GM20000 (cell line): ENCODE measurements at places on chromosomes 16 and 17.

GRCh38 chr16:27595475-27595874 lies 45.5 kb downstream of the KATNIP start:
- no peak for DNase-seq

DNA sequence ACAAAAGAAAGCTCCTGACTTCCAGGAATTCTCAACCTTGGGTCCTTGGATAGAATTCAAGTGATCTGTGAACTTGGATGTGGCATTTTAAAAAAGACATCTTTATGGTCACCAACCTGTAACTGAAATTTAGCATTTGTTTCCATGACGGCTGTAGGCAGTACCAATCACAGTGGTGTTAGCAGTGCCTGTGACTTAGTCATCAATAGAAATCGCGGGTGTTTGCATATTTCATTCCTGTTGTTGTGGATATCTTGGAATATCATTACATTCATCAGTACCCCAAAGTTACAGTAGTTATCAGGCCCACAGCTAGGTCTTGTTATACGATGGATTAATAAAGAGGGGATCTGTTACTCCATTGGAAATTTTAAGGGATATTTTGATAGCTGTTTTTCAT lies 81.6 kb downstream of the CMIP start:
- DNase-seq: no peak

- no peak for DNase-seq
Observed at GRCh38 chr17:70608193-70608592, 438.9 kb downstream of the KCNJ2 start.

DNA sequence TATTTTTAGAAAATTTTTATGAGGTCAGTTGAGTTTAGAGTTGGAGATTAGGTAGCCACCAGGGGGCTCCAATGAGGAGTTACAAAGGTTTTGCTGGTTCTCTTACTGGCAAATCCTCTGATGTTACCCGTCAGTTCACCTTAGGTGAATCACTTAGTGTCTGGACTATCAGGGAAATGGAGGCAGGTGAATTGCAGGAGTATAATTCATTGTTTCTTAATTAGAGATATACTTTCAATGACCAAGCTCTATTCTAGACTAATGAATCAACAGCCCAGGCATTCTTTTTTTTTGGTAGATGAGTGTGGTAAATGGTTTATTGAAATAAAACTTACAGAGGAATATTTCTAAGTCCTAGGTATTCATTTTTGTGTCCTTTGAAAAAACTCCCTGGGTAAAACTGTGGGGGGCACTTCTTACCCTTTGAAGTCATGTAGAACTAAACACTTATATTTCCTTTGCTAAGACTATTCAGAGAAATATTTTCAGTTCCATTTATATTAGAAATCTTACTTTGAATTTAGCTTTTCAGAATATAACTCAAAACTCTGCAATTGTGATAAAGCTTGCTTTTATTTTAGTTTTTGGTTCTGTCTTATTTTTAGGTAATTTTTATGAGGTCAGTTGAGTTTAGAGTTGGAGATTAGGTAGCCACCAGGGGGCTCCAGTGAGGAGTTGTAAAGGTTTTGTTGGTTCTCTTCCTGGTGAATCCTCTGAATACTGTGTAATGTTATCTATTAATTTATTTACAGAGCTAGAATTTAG lies 17.7 kb downstream of the PSMD11 start:
- DNase-seq: peak; percentile 48

DNA sequence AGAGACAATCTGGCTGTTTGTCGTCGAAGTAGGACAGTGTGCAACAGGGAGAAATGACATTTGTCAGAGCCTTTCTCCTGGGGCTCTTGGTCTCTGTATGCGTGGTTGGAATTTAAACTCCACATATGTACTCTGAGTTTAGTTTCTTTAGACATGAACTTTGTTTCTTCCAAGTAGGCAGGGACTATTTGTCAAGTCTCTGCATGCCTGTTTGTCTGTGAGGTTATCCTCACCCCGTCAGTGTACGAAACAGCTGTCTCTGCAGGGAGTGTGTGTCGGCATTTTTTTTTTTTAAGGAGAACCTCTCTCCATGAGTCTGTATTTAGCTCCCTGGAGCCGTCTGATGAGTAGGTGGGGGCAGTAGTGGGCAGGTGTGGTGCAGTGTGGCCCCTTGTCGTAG lies 29.7 kb downstream of the NDEL1 start:
- DNase-seq: no peak

DNA sequence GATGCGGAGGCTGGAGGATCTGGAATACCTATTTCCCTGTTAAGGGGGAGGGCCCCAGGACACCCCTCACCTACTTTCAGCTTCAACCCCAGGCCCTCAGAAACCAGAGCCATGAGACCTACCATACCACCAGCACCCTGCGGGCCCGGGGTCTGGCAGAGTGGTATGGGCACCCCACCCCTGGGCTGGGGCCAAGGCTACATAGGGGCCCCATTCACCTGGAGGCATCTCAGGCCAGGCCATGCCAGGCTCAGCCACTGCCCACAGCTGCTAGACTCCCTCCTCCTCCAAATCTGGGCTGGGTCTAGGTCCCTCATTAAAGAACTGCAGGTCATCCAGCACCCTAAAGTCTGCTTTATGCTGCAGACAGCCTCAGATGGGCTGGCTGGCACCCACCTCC lies 9.0 kb downstream of the FNDC8 start:
- DNase-seq: no peak

GRCh38 chr17:27384261-27384701 lies 72.0 kb upstream of the KSR1 start:
- no peak for DNase-seq

- peak; percentile 75 for DNase-seq
Observed at GRCh38 chr16:66605177-66605978, 874 bp downstream of the CMTM3 start.

DNA sequence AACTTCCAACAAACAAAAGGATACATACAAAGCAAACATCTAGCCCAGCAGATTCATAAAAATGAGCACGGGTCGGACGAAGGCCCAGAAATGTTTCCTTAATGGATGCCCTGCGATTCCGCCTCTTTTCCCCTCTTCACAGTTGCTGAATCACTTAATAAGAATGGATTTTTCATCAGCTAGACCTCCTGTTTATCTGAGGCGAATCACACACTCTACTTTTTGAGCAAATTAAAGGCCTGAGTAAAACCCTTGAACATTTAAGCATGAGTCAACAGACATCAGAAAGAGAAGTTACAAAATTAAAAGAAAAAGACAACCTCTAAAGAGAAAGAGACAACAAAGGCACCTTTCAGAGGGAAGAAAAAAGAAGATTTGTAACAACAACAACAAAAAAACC lies 44.7 kb downstream of the HS3ST3A1 start:
- no peak for DNase-seq

- DNase-seq: no peak
Observed at GRCh38 chr17:75542229-75542628, 16.7 kb downstream of the LLGL2 start.

- DNase-seq: no peak
Observed at GRCh38 chr17:62727916-62728672, 80.0 kb downstream of the MARCHF10 start.

DNA sequence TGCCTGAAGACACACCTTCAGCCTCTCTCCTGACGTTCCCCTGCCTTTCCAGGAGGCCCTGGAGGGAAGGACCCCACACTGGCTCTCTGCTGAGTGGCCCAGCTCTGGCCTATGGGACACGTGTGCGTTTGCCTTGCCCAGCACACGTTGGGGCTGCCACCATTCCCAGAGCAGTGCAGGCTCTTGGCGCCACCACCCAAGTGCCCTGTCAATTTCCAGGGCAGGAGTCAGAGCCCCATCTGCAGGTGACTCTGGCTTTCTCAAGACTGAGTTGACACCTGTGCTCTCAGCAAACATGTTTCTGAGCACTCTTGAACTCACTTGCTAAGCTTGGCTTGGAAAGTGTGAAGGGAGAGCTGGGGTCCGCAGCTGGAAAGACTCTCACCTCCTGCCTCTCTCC lies 4.7 kb upstream of the IRF8 start:
- DNase-seq: no peak

DNA sequence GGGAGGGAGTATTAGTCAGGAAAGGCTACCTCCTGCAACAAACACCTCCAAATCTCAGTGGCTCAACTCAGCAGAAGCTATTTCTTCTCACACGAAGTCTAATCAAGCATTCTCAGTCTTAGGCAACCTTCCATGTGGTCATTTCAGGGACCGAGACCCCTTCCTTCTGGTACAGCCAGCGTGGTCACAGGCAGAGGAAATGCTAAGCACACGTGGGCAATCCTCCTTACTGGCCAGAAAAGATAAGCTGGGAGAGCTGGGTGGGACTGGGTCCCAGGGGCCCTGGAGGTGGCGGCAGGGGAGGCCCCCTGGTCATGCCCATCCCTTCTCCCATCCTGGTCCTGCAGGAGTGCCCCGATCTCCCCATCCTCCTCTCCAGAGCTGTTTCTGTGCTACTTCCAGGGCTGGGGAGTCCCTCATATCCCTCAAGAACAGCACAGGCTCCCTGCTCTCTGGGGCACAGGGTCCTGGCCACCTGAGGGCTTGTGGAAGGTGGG lies 5.7 kb upstream of the CX3CL1 start:
- no peak for DNase-seq

GRCh38 chr16:3356118-3356517 lies 429 bp downstream of the OR2C1 start:
- DNase-seq: no peak

DNA sequence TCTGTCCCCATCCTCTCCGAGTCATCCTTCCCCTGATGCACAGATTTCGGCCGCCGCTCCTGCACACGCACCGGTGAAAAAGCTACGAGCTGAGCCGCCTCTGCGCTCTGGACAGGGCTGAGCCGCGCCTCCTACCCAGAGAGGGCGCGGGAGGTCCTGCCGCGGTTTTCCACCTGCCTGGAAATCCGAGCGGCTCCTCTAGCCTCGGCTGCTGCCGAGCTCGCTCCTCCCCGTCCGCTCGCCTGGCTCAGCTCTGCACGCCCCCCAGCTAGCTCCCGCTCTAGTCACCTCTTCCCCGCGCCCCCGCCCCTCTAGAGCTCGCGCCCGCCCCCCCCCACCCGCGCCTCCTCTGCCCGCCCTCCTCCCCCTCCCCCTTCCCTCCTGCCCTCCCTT lies 198 bp upstream of the SHISA9 start:
- DNase-seq: no peak

- DNase-seq: peak; percentile 76
Observed at GRCh38 chr17:50630524-50631194, 4.0 kb upstream of the ABCC3 start.

DNA sequence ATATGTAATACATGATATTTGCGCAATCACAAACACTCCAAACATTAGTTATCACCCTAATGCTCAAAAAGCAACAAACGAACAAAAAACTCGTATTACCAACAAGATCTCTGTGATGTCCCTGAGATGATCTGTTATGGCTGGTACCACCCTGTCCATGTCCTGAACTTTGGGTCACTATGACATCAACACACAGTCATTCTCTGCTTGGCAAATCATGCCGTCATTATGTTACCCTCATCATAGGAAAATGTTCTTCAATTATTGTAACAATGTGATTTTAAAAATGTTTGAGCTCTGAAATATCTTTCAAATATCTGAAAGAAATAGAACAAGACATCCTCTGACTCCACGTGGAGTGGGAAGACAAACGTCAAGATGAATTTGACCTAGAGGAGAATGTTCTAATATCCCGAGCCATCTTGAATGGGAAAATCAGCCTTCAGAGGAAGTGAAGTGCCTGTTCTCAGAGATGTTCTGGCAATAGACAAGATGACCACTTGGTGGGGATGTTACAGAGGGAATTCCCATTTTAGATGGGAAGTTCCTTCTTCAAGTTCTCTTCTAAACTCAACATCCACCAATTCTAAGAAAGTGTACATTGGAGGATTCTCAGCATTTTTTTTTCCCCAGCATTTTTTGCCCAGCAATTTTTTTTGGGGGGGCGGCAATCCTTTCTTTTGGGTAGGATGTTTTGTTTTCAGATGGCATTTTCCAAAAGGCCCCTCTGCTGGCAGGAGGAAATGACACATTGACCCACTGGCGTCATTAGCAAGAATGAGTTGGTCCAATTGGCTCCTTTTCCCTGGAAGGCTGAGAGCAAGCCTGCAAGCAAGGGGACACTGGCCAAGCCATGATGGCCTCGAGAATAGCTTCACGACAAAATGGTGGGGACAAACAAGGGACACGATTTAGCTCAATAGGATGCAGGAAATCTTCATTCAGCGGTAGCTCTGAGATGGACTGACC lies 3.7 kb upstream of the HSD17B2 start:
- DNase-seq: peak; percentile 46

DNA sequence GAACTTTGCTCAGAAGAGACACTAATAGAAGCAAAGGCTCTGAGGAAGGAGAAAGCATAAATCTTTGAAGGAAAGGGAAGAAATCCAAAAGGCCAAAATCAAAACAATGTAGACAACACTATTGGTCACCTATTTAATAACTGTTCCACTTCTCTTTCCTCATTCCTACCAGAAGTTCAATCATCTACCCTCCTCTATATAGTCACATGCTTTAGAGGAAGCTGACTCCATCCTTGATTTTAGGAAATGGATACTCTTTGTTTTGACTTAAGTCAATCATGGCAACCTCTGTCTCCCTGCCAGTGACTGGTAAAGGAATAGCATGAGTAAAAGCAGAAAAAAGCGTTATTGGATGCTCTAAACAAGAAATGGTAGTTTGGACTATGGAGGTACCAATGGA lies 7.3 kb downstream of the BRIP1 start:
- DNase-seq: no peak

- DNase-seq: no peak
Observed at GRCh38 chr16:23960081-23960885, 124.5 kb downstream of the PRKCB start.

- peak; percentile 73 for DNase-seq
Observed at GRCh38 chr17:81440511-81441244, 45.4 kb downstream of the BAHCC1 start.

GRCh38 chr16:10575506-10576130 lies 4.8 kb downstream of the EMP2 start:
- no peak for DNase-seq

DNA sequence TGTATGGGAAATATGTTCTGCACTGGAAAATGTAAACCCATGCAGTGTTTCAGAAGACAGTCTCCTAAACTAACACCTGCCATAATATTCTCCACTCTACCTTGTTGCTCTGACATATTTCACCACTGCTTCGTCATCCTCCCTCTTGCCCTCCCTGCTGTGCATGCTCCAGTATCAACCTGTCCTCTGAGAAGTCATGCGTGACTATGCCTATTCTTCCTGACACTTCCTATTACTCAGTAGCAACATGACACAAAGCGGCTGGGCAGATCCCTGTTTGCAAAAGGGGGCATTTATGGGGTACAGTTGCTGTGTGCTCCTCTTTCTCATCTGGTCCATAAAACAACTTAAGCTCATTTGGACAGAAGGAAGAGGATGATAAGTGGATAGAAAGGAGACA lies 805.6 kb upstream of the EEF2KMT start:
- no peak for DNase-seq

- no peak for DNase-seq
Observed at GRCh38 chr17:19590912-19591551, 57.4 kb downstream of the SLC47A1 start.

GRCh38 chr17:8320990-8321389 lies 10.9 kb downstream of the ARHGEF15 start:
- peak; percentile 16 for DNase-seq

DNA sequence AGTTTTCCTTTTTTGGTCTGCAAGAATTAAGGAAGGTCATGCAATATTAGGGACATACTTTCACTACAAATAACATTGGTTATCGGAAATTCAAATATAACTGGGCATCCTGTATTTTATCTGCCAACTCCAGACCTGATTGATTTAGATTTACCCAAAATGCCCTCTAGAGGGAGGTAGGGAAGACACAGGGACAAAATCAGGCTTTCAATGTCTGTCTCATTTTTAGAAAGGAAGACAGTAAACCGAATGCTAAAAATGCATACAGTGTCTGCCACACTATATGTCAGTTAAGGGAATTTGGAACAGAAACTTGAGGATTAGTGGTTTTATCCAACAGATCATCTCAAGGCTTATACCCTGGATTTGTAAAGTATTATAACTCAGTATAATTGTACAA lies 161.7 kb upstream of the SOX9 start:
- DNase-seq: no peak
